ENCODE measurements at places on chromosomes 3 and 15.
A peak's percentile ranks its signal among the peaks of the same experiment; 100 is the strongest.

DNA sequence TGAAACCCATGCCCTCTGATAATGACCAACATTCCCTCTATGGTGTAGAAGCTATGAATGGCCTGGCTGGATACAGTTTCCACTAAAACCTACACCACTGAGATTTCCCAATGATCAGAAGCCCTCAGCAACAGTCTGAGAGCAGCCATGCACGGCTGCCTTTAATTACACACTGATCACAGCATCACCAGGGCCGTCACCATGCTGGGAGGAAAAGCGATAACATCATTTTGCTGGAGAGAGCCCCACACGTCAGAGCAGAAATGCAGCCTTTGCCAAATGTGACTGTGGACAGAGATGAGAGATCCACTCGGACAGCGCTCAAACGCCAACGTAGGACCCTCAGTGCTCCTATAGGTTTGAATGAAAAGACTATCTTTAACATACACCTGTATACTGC lies 135.0 kb downstream of the XXYLT1 start:
- no peak for DNase-seq

DNA sequence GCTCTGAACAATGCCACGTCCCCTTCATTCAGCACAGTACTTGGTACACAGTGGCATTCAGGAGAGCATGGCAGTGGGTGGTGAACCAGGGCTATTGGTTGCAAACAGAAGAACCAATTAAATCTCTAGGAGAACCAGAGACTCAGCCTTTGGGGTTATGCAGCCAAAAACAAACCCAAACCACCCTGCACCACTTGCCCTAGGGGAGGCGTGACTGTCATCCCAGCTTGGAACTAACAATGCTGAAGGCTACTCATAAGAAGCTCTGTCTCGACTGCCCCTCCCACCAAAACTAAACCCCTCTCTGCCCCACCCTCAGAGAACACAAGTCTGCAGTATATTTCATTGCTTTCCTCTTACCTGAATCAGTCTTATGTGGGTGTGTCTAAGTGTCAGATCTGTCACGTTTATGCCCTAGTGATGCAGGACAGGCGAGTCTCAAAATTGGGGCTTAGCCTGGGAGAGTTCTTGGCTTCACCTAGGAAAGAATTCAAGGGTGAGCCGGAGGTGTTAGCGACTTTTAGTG lies 15.2 kb upstream of the KLHL40 start:
- no peak for DNase-seq

DNA sequence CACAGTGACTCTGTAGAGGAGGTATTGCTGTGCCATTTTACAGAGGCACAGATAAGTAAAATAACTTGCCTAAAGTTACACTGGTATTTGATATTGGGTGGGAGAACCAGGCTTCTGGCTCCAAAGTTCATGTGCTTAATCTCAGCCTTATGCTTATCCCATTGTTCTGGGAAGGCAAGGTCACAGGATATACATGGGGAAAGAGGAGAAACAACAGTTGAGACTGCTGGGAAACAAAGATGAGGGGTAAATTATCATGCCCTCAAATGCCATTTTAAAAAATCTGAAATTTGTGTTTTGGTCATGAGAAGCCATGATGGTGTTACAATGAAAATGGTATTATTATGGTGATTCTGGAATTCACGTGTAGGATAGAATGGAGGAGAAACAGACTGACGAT lies 54.4 kb downstream of the EOMES start:
- no peak for DNase-seq

DNA sequence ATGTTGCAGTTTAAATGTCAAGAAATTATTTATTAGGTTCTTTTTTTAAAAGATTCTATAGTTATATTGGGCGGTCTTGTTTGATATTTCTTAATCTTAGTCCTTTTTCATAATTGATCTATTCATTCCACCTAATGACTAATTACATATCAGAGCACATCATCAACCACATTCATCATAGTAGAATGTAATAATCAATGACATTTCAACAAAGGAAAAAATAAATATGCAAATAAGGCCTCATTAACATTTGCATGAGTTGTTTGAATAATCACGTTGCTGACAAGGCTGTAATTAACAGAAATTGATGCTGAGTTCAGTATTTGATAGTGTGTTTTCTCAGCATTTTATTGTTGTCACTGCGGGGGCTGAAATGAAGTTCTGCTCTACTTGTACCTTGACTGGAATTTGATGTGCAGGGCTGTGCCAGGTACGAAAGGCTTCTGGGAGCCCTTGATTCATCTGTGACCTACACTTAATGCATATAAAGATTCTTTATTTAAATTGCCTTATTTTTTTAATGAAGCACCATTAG lies 215.7 kb downstream of the TCF12 start:
- no peak for DNase-seq

DNA sequence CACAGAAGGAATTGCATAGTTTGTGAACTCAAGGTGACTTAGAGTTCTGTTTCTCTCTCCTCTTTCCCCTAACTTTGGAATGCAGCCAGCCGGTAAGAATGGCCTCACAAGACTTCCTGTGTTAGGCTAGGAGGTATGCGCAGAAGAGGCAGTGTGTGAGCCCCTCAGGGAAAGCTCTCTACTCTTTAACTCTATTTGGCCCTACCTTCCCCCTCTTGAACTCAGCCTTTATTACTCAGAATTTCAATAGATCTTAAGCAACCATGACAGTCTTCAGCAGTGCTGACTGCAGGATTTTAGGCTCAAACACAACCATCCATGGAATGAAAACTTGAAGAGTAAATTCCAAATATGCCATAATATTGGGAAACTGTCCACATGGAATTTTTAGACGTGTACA lies 209.5 kb downstream of the DTWD1 start:
- no peak for DNase-seq

- DNase-seq, result no peak
Observed at GRCh38 chr3:139679220-139679775, 1.5 kb upstream of the NMNAT3 start.

- no peak for DNase-seq
Observed at GRCh38 chr3:115418583-115418982, 204.7 kb upstream of the GAP43 start.

DNA sequence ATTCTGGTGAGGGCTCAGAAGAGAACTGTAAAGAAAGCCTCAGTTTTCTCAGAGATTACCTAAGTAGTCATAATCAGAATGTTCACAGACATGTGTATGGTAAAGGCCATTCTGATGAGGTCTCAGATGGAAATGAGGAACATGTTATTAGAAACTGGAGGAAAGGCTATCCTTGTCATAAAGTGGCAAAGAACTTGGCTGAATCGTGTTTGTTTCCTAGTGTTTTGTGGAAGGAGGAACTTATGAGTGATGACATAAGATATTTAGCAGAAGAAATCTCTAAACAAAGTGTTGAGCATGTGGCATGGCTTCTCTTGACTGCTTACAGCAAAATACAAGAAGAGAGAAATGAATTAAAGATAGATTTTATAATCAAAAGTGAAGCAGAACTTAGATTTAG lies 12.8 kb upstream of the KLHL40 start:
- DNase-seq, result no peak

DNA sequence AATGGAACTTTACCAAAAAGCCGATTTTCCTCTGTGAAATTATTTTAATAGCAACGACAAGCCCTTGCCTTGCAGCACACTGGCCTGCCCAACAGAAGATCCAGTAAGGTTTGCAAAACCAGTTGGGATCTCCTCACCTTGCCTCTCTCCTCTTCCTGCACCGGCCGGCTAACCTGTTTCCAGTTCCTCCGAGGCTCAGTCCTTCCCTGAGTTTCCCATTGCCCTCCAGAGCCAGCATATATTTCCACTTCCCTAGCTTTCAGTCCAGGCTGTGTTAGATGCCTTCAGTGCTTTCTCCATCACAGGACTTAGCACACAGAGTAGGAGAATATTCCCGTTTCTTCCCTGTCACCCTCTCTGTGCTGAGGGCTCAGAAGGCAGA lies 60.3 kb downstream of the NOX5 start:
- DNase-seq, result no peak

DNA sequence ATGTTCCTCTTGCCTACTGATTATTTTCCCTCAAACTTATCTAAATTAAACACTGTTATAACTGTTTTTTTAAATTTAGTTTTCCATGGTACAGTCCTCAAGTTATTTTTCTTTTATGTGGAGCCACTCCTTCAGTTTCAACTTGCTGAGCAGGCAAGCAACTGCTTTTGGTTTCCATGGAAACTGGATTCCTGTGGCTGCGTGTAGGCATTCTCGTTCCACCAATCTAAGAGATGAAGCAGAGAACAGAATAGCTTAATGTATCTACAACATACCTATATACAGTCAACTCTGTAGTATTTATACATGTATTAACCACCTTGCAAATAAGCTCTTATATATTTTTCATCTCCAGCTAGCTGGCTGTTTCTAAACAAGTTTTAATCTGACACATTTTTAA lies 25.8 kb upstream of the ANXA2 start:
- peak; percentile 79 for DNase-seq

- no peak for DNase-seq
Observed at GRCh38 chr15:88647351-88648105, 8.7 kb downstream of the ISG20 start.

DNA sequence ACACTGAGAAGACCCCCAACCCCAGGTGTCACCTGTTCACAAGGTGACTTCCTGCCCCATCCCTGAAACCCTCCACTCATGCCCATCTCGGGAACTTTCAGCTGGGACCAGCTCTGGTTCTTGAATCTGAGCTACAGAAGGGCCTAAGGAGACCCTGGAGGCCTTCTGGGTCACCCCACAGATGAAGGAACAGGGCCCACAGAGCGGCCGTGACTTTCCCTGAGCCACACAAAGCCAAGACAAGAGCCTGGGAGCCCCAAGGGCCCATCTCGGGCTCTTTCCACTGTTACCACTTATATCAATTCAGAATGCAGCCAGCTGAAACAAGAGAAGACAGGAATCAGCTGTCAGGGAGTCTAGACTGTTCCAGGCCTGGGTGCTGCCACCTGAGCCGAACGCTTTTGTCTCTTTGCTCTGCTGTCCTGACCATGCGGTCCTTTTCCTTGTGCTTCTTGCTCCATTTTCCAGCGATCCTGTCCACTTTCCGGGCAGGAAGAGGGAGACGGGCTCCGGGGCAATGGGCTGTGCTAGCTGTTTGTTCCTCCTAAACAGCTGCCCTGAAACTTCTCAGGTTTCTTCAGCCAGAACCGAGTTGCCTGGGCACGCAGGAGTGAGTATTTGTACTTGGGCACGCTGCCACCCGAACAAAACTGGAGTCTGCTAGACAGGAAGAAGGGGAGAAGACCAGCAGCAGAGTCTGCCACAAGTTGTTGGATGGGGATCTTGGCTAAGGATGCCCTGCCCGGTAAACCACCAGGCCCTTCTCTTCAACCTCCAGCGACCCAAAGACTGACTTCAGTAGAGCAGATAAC lies 28.0 kb upstream of the PIGZ start:
- peak; percentile 28 for DNase-seq

- peak; percentile 69 for DNase-seq
Observed at GRCh38 chr15:58522391-58522790, 90.6 kb downstream of the LIPC start.

GRCh38 chr3:14587740-14588360 lies 47.7 kb upstream of the GRIP2 start:
- no peak for DNase-seq

DNA sequence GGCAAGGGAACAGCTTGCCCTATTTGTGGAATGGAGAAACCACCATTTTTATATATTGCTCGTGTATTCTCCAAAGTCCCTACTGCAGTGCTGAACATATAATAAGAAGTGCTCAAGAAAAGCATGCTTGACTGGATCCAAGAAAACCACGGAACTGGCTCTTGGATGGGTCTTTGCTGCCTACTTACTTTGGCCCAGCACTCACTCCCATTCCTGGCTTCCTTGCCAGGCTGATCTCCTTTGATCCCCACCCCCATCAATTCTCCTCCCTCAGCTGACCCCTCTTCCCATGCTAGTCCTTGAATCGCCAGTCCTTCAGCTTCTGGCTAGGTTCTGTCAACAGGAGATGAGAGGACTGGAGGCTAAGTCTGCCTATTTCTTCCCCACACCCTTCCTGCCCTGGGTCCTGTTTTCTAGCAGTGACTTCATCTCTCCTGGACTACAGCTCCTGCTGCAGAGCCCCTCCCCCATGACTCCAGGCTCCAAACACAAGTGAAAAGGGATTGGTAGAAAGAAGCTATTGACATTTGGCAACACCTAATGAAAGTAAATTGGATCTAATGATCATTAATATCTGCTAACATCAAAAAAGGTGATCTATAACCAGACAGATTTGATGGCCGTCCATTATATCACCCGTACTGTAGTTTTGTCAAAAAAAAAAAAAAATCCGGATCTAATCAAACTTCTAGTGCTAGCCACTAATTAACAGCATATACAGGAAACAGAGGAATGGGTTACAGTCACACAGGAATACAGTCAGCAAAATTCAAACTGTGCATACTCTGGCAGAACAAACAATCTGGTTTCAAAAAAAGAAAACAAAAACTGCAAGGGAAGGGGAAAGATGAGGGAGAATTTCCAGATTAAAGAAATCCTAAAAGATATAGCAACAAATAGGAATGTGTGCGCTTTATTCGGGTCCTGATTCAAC lies 7.8 kb downstream of the FAM240A start:
- DNase-seq, result no peak

DNA sequence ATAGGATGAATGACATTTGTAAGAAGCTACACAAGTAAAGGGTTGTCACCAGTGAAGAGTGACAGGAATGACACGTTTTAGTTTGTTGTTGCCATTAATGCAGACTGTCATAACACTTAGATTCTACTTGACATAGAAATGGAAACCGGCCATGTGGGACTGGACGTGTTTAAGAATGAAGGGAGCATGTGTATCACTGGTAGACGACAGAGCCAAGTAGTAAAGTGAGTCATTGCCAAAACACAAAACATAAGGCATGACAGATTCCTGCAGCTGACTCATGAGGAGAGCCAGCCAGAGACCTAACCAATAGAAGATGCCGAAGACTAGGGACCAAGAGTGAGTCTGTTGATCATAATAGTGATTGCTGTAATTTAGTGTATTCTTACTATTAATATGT lies 106.2 kb upstream of the PLAAT1 start:
- no peak for DNase-seq

GRCh38 chr3:129794311-129795185 lies 99.0 kb downstream of the TMCC1 start:
- peak; percentile 29 for DNase-seq

DNA sequence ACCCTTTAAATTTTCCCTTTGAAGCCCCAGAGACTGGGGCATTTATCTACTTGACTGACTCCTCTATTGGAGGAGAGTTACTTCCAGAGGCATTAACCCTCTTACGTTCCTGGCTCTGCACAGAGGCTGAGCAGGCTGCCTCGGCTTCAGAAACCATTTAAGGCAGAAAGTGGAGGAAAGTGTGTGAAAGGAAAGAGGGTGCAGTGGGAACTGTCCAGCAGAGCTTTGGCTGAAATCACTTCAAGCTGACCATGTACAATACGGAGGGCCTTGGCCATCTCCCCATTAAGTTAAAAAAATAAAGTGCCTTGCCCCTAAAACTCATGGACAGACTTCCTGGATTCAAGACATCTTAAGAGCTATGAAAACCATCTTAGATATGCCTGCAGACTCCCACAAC lies 238.7 kb downstream of the SV2B start:
- peak; percentile 37 for DNase-seq

DNA sequence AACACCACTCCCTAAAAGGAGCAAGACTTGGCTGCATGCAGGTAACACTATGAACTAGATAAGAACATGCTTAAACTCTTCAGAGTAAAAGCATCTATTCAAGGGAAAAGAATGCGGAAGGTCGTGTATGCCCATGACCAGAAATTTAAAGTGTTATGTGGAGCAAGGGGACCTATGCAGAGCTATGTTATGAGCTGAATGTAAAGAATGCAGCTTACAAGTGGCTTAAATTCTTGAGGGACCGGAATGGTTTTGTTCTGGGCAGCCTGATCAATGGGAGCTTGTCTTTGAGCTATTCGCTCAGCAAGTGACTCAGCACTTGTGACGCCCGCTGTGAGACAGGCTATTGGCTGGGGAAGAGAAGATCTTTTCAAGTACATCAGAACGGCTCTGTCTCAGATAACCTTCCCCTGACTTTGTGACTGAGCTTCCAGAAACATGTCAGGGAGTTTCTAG lies 367.5 kb upstream of the THBS1 start:
- peak; percentile 51 for DNase-seq

Data from left hindlimb (tissue), 1 donor.